ENCODE measurements at places on chromosomes 7 and 10.

GRCh38 chr10:131355881-131356280 lies 44.4 kb upstream of the TCERG1L start:
- no peak for DNase-seq

GRCh38 chr7:137667633-137668387 lies 179.0 kb downstream of the DGKI start:
- peak; percentile 52 for DNase-seq

DNA sequence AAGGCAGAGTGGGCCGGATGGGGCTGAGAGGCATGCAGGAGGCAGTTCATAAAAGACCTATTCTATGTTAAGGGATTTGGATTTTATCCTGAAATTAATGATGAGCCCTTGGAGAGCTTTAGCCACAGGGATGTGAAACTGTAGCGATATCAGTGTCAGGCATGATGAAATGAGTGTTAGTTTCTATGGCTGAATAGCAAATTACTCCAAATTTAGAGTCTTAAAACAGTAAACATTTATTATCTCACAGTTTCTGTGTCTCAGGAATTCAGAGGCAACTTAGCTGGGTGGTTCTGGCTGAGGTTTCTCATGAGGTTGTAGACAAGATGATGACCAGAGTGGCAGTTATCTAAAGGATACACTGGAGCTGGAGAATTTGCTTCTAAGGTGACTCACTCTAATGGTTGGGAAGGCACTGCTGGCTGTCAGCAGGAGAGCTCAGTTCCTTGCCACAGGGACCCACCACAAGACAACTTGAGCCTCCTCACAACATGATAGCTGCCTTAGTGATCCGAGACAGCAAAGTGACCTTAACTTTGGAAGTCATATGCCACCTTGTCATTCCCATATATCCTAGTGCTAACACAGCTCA lies 36.7 kb upstream of the SFTPD start:
- no peak for DNase-seq

DNA sequence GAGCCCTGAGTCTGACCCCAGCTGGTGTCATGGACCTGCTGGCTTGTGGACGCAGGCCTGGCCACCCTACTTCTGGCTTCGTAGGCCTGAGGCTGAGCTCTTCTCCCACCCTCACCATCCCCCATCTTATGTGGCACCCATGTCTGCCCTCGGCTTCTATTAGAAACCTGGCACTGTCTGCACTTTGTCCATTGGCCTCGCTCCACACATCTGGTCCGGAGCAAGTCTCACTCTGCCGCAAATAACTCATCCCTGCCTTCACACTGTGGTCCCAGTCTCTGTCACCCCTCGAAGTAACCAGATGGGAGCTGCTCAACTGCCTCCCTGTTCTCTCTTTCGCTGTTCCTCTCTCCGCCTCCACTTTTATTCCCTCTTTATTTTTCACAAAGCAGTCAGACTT lies 78.6 kb downstream of the TRRAP start:
- no peak for DNase-seq

DNA sequence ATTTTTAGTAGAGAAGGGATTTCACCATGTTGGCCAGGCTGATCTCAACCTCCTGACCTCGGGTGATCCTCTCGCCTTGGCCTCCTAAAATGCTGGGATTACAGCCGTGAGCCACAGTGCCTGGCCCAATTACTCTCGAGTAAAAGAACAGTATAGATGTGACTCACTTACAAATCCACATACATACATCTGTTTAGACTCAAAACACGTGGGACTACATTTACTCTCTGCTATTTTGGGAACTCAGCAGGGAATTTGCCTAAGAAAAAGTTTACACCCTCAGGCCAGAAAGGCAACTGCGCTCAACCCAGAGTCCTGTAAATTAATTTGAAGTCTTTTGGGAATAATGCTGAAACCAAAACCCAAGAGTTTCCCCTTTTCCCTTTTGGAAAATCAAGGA lies 289.7 kb downstream of the KLF6 start:
- no peak for DNase-seq

DNA sequence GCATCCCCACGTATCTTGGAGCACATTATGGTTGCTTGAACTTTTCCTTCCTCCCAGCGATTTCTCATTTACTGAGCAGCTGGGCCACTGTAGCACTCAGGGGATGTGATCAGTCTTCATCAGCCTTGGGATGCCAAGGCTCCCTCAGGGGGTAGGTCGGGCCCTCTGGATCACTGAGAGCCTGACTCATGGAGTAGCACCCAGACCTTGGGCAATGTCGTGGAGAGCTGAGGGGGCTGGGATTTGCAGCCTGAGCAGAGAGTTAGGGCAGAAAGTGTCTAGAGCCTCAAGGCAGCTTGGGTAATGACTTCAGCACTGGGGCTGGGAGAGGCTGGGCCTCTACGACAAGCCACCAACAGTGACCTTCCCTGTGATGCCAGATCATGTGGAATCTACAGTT lies 86.5 kb upstream of the CXCL12 start:
- no peak for DNase-seq

- peak; percentile 44 for DNase-seq
Observed at GRCh38 chr7:105149827-105150226, 135.8 kb downstream of the KMT2E start.

GRCh38 chr7:37815671-37816371 lies 32.6 kb upstream of the NME8 start:
- DNase-seq = no peak

- DNase-seq = no peak
Observed at GRCh38 chr10:60990663-60991062, 46.7 kb upstream of the RHOBTB1 start.

- DNase-seq = no peak
Observed at GRCh38 chr10:44067432-44067831, 317.5 kb downstream of the CXCL12 start.

DNA sequence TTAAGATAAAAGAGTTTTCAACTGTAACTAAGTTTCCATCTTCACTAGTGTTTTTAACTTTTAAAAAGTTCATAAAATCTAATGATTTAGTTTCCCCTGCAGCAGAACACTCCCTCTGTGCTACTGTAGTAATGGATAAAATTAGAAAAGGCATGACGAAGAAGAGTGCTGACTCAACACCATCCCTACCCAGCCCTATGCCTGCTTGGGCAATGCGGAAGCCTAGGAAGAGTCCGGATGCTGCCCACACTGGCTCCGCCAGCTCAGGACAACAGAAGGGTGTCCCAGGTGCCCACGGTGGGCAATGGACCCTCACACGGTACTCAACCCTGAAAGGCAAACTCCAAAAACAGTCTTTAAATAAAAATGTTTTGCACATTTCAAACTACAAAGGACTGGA lies 118.2 kb downstream of the LARP4B start:
- DNase-seq = no peak

DNA sequence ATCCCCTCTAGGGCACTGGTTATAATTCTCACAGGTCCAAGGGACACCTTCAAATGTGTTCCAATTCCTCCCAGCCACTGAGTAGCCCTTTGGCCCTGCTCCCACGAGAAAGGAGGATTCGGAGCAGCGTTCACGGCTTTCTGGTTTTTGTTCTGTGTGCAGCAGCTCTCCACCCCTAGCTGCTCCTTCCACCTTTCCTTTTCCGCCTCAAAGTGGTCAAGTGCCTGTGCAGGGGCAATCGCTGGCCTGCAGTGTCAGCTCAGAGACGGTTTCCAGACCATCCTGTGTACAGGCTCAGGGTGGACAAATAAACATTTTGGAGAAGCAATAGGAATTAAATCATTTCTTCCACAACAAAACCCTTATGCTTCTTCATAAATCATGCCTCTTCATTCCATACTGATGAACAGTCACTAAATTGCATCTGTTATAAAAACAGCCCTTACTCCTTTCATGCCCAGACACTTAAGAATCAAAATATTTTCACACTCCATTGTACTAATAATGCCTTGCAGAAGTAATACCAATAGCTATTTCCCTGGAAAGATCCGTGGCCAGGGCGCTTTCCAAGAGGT lies 1.1 kb downstream of the KIAA1549 start:
- DNase-seq = no peak

- no peak for DNase-seq
Observed at GRCh38 chr10:43383204-43383971, 12.0 kb downstream of the FXYD4 start.

DNA sequence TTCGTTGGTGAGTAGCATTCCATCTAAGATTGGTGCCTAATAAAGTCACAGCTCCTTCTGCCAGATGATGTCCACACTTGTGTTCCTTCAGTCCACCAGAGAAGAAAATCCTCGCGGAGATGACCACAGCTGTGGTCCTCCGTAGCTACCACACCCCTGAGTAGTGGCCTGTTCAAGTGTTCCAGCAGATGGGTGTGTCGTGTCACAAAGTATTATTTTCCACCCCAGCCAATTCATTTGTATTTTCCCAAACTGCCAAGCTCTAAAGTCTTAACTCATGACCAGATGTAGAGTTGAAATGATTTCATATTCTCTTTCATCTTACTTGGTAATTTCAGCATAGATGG lies 251.3 kb upstream of the TCF7L2 start:
- DNase-seq = no peak

GRCh38 chr10:116476461-116476860 lies 48.8 kb downstream of the PNLIPRP3 start:
- no peak for DNase-seq

GRCh38 chr10:3213208-3213607 lies 40.6 kb upstream of the PITRM1 start:
- no peak for DNase-seq

DNA sequence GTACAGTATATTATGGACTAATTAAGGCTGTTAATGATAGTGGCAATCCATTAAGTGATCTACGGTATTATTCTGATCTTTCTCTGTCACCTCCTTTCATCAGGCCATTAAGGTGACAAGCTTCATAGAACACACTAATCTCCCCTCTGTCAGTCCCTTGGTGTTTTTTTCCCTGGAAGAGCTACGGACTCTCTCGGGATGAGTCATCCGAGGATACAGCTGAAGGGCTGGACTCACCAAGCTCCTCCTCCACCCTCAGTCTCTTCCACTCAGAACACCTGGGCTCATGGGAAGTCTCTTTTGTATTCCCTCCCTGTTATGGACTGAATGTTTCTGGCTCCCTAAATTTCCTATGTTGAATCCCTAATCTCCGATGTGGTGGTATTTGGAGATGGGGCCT lies 69.8 kb upstream of the PLXNA4 start:
- no peak for DNase-seq

DNA sequence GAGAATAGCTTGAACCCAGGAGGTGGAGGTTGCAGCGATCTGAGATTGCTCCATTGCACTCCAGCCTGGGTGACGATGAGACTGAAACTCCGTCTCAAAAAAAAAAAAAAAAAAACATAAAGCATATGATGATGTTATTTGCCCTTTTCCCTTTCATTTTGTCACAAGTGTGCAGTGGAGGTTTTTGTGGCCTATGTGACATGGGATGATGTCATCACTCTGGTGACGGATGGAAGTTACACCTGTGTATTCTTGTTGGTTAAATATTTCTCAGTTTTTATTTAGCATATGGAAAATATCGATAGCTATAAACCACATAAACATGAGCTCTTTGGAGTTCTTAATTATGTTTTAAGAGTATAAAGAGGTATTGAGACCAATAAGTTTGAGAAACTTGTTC lies 71.8 kb upstream of the EMX2 start:
- DNase-seq = no peak

DNA sequence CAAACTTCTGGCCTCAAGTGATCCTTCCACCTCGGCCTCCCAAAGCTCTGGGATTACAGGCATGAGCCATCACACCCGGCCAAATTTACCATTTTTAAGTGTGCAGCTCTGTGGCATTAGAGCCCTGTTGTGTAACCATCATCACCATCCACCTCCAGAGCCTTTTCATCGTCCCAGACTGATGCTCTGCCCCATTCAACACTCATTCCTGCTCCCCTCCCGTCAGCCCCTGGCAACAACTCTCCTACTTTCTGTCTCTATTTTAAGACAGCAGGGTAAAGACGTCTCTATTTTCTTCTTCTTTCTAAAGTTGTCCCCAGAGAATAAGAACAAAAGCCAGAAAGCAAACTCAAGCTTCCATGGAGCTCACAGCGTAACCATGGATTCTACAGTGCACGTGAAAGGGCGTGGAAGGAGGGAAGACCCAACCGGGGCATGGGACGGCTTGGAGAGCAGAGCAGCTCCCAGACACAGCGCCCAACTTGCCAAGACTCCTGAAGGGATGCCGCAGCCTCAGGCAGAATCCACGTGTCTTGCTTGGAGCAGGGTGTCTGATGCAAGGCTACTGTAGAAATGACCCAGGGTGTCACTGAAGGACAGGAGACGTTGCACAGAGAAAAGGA lies 42.7 kb upstream of the PITRM1 start:
- DNase-seq = no peak

- DNase-seq = peak; percentile 61
Observed at GRCh38 chr7:87339373-87339897, 6.0 kb upstream of the CROT start.

GRCh38 chr7:73786588-73786987 lies 16.5 kb upstream of the CLDN3 start:
- DNase-seq = no peak

DNA sequence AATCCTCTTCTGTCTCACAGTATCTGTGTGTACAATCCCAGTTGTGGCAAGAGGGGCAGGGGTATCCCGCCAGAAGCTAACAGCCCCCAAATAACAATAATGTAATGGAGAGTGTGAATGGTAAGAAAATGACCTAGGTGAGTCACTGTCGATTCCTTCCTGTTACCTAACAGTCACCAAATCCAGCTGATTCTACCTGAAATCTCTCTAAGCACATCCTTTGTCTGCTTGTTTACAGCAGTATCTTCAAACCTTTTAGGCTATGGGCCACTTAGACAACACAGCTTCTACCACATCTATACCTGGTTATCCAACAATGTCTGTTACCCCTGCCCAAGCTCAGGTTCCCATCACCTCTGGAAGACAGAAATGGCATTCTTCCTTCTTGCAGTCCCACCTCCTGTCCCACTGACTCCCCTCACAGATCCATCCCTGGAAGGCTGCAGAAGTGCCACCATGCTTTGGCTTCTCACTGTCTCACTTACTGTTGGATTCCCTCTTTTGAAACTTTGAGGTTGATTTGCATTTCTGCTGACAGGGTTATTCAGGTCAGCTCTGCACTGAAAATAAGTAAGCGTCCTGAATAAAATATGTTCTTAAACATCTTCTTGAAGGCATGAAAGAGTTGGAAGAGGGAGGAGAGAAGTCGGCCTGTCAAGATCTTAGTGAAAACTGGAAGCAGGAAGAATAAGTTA lies 13.1 kb downstream of the PIP4K2A start:
- DNase-seq = no peak

- DNase-seq = no peak
Observed at GRCh38 chr7:89103564-89103963, 308.0 kb upstream of the TEX47 start.

Data from NB4 (cell line).